Tongue (tissue), 3 donors: ENCODE measurements at places on chromosomes 13 and 19.
A peak's percentile ranks its signal among the peaks of the same experiment; 100 is the strongest.

GRCh38 chr13:78600280-78600883, 3.0 kb downstream of the POU4F1 start:
- peak; percentile 28 for DNase-seq

DNA sequence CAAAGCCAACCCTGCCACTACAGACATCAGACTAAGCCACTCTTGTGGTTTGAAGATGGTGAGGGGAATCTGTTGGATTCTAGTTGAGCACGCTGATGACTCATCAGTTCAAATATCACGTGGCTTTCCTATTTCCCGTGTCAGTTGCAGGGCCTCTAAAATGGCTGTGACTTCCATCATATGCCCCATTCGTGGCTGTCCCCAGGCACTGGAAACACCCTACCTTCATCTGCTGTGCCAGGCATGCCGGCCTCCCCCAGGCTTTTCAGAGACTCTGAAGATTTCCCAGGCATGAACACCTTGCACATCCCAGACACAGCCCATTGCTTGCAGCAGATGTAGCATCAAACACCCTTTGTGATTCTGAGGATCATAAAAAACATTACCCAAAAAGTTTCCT, 659.9 kb downstream of the UQCRFS1 start:
- no peak for DNase-seq

DNA sequence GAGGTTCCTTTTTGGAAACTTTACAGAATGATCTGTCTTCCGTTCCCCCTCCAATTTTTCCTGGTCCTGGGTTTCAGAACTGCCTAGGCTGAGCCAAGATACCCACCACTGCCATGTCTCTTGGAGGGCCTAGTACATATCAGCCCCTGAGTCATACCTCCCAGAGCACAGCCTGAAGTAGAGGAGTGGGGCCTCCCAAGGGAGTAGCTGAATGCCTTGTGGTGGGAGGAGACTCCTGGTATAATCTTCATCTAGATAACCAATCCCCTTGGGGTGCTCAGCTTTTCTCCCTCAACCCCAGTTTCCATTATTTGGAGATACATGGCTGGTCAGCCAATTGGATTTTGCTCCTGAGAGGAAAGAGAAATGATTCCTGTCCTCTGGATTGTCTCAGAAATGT, 30.3 kb downstream of the ZNF763 start:
- DNase-seq: no peak

DNA sequence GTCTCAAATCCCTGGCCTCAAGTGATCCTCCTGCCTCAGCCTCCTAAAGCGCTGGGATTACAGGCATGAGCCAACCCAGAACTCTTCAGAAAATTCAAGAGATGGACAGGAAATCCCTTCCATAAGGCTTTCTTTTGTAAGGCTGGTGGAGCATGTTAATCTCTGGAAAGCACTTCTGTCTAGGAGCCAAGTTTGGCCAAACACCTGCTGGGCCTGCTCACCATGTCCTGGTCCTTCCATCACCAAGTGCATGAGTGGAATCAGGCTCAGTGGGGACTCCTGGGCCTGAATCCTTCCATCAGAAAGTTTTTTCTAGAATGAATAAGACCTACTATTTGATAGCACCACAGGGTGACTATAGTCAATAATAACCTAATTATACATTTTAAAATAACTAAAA, 148.0 kb downstream of the DCLK1 start:
- no peak for DNase-seq

- no peak for DNase-seq
Observed at GRCh38 chr13:38950987-38951386, 39.6 kb downstream of the STOML3 start.

- DNase-seq: no peak
Observed at GRCh38 chr13:48258002-48258401, 25.0 kb downstream of the ITM2B start.

- no peak for DNase-seq
Observed at GRCh38 chr19:40576151-40576584, 505 bp upstream of the SHKBP1 start.

DNA sequence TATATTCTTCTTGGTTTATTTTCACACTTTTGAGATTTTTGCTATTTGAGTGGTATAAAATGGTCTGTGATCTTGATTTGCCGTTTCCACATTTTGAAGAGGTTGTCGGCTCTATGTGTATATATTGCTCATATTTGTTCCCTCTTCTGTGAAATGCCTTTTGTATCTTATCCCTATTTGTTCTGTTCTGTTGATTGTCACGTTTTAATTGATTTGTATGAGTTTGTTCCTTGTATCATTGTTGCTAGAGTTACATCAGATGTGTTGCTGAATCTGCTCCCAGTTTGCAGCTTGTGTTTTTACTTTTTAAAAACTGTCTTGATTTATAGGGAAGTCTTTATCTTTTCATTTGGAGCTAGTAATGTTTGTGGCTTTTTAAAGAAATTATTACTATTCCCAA, 17.1 kb downstream of the USPL1 start:
- DNase-seq: no peak

GRCh38 chr19:35869327-35870123, 1.2 kb downstream of the APLP1 start:
- peak; percentile 70 for DNase-seq

DNA sequence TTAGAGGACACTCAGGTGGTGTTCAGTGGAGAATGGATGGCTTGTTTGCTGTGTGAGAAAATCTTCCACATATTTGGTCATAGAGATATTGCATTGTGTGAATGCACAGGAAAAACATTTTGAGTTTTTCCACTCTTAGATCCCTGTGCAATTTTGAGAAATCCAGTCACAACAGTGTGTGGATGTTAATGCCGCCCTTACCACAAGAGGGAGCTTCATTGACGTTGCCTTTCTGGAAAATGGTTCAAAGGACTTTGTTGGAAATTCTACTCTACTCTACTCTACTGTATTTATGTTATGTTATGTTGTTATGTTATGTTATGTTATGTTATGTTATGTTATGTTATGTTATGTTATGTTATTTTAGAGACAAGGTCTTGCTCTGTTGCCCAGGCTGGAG, 13.4 kb downstream of the ZNF20 start:
- no peak for DNase-seq

- DNase-seq: no peak
Observed at GRCh38 chr19:42497492-42498168, 30.7 kb downstream of the CEACAM1 start.

- DNase-seq: no peak
Observed at GRCh38 chr19:42846597-42846996, 32.9 kb downstream of the PSG1 start.

DNA sequence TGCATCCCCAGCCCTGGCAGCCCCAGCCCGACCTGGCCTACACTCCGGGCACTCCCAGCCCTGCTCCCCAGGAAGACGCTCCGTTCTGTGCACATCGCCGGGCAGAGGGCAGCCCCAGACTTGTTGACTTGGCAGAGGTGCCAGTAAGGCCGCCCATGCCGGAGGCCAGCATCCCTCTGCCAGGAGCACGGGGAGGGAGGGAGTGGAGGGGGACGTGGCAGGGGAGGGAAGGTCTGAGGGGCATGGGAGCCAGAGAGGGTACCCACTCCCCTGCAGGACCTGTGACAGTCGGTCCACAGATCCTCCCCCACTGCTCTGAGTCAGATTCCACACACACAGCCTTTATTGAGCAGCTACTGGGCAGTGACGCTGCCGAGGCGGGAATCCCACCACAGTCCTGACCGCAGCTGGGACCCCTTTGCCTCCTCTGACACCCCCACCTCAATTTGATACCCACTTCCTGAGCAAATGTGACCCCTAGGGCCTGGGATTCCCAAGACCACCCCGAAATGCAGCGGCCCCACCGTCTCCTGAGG, 1.9 kb upstream of the NKPD1 start:
- no peak for DNase-seq

- peak; percentile 37 for DNase-seq
Observed at GRCh38 chr13:99432609-99433542, 68.4 kb upstream of the TM9SF2 start.

- DNase-seq: no peak
Observed at GRCh38 chr19:13010992-13011652, 15.8 kb downstream of the NFIX start.

DNA sequence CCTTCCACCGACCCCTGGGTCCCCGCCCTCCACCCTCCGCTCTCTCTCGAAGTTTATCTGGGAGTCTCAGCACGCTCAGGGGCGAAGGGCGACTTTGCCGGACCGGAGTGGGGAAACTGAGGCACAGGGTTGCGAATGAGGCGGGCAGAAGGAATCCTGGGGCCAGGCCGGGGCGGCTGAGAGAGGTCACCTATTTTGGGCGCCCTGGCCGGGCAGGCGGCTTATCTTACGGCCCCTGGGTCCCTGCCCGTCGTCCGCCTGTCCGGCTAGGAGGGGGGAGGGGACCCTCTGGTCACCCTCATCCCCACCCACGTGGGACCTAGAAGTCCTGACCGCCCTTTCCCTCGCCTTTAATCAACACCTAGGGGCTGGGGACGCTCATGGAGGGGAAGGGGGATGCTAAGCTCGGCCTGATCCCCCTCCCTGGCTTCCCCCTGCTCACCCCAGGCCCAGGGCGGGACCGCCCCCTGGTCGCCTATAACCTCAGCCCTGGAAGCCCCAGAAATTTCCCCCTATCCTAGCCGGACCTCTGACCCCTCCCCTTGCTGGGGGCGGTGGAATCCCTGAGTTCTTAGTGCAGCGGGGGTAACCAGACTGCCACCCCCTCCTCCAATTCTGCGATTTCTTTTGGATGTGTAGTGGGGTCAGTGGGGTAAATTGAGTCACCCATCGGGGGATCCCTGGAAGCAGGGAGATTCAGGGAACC, 556 bp downstream of the TRIP10 start:
- peak; percentile 31 for DNase-seq

DNA sequence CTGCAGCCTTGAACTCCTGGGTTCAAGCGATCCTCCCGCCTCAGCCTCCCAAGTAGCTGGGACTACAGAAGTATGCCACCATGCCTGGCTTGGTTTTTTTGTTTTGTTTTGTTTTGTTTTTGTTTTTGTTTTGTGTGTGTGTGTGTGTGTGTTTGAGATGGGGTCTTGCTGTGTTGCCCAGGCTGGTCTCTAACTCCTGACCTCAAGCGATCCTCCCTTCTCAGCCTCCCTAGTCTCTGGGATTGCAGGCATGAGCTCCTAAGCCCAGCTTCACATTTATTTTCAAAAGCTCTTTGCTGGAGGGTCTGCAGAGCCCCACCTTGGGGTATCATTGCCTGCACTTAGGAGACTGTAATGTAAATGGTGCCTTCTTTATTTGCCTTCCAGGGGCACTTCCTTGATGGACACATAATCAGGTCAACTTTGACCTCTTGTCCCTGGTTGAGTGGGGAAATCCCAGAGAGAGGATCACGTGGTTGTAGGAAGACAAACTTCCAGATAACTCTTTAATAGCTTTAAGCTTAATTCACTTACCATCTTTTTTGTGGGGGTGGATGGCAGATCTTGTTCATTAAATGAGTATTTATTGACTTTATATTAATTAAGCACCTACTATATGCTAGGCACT, 72.9 kb upstream of the NPAS1 start:
- no peak for DNase-seq
